Bronchus fibroblast of lung (primary cell): ENCODE measurements at places on chromosomes 12 and 14. TPM values are rescaled to one million over a fixed set of nuclear protein-coding genes. Genes with fewer than 3 reads are reported as not detected.

NAV3 gene
- 18.5 and 18.9 TPM in 2 replicates for total RNA-seq

SERPINA9 gene
- 0.45 TPM in 1 of 2 replicates, not detected in the other for total RNA-seq

PPP4R4 gene
- total RNA-seq = 0.45 TPM in 1 of 2 replicates, not detected in the other

STON2 gene
- total RNA-seq = 0.15 and 0.50 TPM in 2 replicates

OR4E2 gene
- total RNA-seq = not detected in 2 replicates

MYF5 gene
- not detected in 2 replicates for total RNA-seq

NID2 gene
- 85.0 and 94.7 TPM in 2 replicates for total RNA-seq

RND1 gene
- 0.30 TPM in 1 of 2 replicates, not detected in the other for total RNA-seq

CLEC4A gene
- not detected in 2 replicates for total RNA-seq

TRHDE gene
- 12.5 and 12.8 TPM in 2 replicates for total RNA-seq

KRT8 gene
- 27.1 TPM in 2 replicates for total RNA-seq

KRT5 gene
- 0.17 TPM in 1 of 2 replicates, not detected in the other for total RNA-seq

FBLN5 gene
- total RNA-seq = 138 and 153 TPM in 2 replicates

SLC17A8 gene
- not detected in 2 replicates for total RNA-seq

GYS2 gene
- total RNA-seq = not detected in 2 replicates

MMP14 gene
- 226 and 239 TPM in 2 replicates for total RNA-seq

C12orf56 gene
- under 0.01 TPM in 1 of 2 replicates, not detected in the other for total RNA-seq

TMEM132D gene
- not detected in 2 replicates for total RNA-seq

CCDC175 gene
- total RNA-seq = not detected in 2 replicates

SERPINA12 gene
- not detected in 2 replicates for total RNA-seq

LRCOL1 gene
- total RNA-seq = 0.50 TPM in 1 of 2 replicates, not detected in the other

FCF1 gene
- 29.9 and 32.6 TPM in 2 replicates for total RNA-seq

SYCP3 gene
- 0.50 TPM in 1 of 2 replicates, not detected in the other for total RNA-seq

KRT77 gene
- not detected in 2 replicates for total RNA-seq

RIPK3 gene
- 0.45 and 0.84 TPM in 2 replicates for total RNA-seq

ZDHHC22 gene
- total RNA-seq = not detected in 2 replicates

MFAP5 gene
- total RNA-seq = 0.67 and 1.8 TPM in 2 replicates

SLC22A17 gene
- total RNA-seq = 10.4 and 13.8 TPM in 2 replicates

RASAL1 gene
- total RNA-seq = not detected in 2 replicates

NEMP1 gene
- total RNA-seq = 9.5 and 11.4 TPM in 2 replicates

GPR162 gene
- total RNA-seq = 2.0 and 2.7 TPM in 2 replicates

NKX2-1 gene
- total RNA-seq = not detected in 2 replicates

OVCH1 gene
- total RNA-seq = not detected in 2 replicates

FBRSL1 gene
- 12.1 and 12.2 TPM in 2 replicates for total RNA-seq

INHBE gene
- total RNA-seq = 8.0 and 10.9 TPM in 2 replicates

SLC41A2 gene
- total RNA-seq = 4.8 and 4.9 TPM in 2 replicates

DNAI7 gene
- 0.15 and 0.17 TPM in 2 replicates for total RNA-seq

KLHL33 gene
- total RNA-seq = 0.30 and 0.50 TPM in 2 replicates

RNASE1 gene
- total RNA-seq = not detected in 2 replicates

EPYC gene
- total RNA-seq = 0.67 TPM in 1 of 2 replicates, not detected in the other
